ENCODE measurements at places on chromosomes 1 and 21.

DNA sequence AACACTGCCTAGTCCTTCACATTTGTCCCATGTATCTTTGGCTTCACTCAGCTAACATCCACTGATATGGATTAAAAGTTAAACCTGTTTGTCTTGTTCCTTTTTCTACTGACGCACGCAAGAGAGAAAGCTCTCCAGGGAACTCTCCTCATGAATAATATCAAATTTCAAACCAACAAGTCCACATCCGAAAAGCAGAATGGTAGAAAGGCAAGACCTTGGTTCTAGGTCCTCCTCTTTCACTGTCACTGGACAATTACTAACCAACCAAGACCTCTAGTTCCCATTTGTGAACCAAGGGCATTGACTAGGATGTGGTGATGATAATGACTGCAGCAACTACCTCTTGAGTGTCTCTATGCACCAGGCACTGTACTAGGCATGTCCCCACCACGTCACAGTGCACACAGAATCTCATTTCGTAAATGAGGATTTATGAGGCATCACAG is 8.4 kb downstream of the PLPP3 start:
- DNase-seq, result no peak

GRCh38 chr1:229105822-229106525 is 164.9 kb upstream of the RAB4A start:
- DNase-seq, result no peak

DNA sequence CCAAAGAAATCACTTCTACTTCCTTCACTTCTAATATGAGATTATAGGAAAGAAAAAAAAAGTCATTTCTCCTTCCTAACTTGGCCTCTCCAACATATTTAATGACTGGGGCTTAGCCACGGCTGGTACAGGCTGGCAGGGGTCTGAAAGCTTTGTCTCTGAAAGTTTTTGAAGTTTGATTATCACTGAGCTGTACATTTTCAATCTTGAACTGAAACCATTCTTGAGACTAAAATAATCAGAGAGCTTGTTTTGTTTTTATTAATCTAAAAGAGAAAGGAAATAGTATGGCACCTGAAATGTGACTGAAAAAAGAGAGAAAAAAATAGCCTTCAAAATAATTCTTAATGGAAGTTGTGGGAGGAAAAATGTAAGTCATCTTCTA is 3.8 kb upstream of the KRTAP19-8 start:
- no peak for DNase-seq

- no peak for DNase-seq
These were observed 35.8 kb downstream of the S100B start for GRCh38 chr21:46569081-46569480.

DNA sequence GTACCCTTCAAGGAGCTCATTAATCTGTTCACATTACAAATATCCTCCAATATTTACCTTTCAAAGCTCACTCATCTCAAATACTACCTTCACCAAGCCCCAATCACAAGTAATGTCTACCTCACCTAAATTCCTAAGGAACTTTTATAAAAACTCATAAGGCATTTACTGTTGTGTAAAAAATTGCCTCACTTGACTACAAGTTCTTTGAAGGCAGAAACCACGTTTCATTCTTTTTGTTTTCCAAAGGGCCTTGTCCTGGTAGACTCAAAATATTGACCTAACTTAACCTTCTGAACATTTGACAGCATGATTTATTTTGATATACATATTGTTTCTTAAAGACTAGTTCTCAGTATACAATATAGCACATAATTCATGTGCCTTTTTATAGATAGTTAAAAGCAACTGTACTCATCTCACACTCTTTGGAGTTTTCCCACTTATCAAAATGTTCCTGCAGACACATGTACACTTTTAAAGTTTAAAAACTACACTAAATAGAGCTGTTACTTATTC is 2.5 kb downstream of the USP33 start:
- no peak for DNase-seq

GRCh38 chr1:121483961-121484424 is 299.2 kb downstream of the SRGAP2C start:
- DNase-seq, result no peak

DNA sequence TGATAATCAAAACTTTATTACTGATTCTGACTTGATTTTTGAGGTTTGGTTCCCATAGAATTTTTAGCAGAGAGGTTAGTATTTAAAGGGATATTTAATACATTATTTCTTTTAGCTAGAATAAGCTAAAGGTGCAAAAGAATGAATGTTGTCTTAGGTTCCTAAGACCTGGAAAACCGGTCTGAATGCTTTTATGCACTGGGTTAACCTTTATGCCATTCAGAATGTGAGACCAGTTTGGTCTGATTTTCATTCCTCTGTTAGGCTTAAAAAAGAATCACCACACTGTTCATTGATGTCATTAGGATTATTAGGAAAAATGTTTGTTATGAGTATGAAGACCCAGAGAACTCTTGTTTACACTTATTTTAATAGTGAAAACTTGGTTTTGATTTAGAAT is 30.1 kb downstream of the RAP1A start:
- DNase-seq, result no peak

DNA sequence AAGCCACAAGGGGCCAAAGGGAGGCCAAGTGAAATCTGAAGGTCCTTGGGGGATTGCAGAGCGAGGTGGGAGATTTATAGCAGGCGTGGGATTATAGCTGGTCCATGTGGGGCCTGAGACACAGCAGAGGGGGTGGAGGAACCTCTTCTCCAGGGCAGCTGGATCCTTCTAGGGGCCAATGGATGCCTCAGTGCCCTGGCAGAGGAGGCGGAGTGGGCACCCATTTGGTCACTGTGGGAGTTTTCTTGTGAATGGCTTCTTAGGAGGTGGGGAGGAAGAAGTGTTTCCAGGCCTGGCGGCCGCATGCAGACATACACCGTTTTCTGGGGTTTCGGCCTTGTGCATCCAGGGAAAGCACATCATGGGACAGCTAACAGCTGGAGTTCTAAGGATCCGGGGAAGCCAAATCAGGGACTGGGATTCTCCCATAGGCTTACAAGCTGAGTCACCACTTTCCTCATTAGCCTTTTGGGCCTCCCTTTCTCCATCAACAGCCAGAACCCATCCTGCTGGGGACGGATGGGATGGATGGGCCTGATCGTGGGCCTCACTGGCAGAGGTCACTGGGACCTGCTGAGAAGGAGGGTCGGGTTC is 76.5 kb downstream of the RHOU start:
- DNase-seq, result no peak

- DNase-seq, result no peak
These were observed 113.7 kb upstream of the KCTD3 start for GRCh38 chr1:215453440-215453839.

DNA sequence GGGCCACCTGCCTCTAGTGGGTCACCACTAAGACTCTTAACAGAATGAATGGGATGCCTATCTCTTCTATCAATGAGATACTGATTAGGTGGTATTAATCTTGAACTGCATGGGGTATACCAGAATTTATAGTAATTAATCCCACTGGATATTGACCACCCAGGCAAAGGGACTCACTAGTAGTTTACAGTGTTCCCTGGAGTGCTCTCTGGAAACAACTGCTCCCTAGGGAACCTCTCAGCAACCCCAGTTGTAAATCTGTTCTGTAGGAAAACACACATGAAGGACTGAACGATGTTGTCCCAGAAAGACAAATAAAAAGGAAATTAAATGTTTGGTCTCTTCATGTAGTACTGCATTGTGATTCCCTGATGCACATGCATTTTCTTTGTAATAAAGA is 430.5 kb downstream of the HLX start:
- no peak for DNase-seq

GRCh38 chr1:192235127-192235526 is 76.9 kb downstream of the RGS18 start:
- DNase-seq, result no peak

DNA sequence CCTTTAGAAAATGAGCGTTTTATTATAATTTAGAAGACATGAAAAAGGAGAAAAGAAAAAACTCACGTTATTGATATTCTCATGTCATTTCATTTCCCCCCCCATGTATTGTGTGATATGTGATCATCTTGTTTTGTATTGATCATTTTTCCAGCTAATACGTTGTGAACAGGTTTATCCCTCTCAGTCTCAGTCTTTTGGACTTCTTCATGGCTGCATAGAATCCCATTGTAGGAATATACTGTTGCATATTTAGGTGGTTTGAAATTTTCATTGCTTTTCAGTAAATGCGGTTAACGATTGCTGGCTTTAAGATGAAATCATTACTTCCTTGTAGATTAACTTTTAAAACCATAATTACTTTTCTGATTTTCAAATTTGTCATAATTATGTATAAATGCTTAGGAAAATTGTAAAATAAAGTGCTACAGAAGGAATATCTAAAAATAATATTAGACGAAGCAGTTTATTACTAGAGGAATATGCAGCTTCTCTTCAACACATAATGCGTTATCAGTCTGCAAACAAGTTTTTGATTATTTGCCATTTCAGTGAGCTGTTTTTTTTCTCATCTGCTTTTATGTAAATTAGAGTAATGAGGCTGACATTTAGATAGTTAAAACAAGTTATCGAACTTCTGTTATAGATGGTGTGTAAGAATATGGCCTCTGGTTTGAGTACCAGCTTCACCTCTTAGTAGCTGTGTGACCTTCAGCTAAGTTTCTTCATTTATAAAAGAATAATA is 1.8 kb downstream of the SON start:
- DNase-seq, result no peak

GRCh38 chr1:171346881-171347280 is 32.9 kb downstream of the FMO4 start:
- DNase-seq, result no peak

GRCh38 chr1:25048728-25049127 is 118.7 kb upstream of the RUNX3 start:
- DNase-seq, result no peak

GRCh38 chr21:31334648-31335121 is 9.4 kb downstream of the TIAM1 start:
- no peak for DNase-seq
